Activated CD8-positive, alpha-beta T cell treated with anti-CD3 and anti-CD28 coated beads for 36 hours (primary cell): ENCODE measurements at places on chromosomes 12 and 14. TPM values are rescaled to one million over a fixed set of nuclear protein-coding genes. Genes with fewer than 3 reads are reported as not detected.

Gene MYF6
- not detected for total RNA-seq

Gene CAPZA3
- total RNA-seq = not detected

Gene TMEM229B
- total RNA-seq = 2.3 TPM

Gene DDN
- 1.2 TPM for total RNA-seq

Gene ASCL1
- total RNA-seq = not detected

Gene DTX1
- 3.4 TPM for total RNA-seq

Gene SOX5
- total RNA-seq = not detected

Gene BORCS5
- 31.5 TPM for total RNA-seq

Gene MAP3K9
- total RNA-seq = 8.0 TPM

Gene TAS2R43
- 0.31 TPM for total RNA-seq

Gene PTHLH
- total RNA-seq = not detected

Gene MGAT2
- total RNA-seq = 32.7 TPM

Gene CIROP
- total RNA-seq = not detected

Gene SMCO2
- total RNA-seq = 0.32 TPM

Gene PZP
- not detected for total RNA-seq

DNA sequence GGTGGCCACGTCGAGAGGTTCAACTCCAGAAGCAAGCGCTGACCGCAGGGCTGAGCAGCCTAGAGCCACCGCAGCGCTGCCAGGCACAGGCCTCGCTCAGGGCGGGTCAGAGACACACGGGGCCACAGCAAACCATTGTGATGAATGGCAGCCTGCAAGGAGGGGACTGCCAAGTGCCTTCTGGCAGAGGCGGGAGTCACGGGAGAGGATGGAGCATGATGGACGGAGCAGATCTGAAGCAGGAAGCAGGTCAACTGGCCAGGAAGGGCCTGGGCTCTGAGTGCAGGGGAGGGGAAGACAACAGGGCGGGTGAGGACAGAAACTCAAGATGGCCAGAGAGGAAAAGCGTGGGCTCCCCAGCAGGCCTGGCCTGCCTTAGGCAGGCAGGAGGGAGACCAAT, 49.8 kb downstream of the CDC42BPB start:
- no peaks in the 10 kb centered on the region for H3K4me1 ChIP-seq
- no peaks in the 10 kb centered on the region for H3K36me3 ChIP-seq
- H3K27me3 ChIP-seq = no peaks in the 10 kb centered on the region
- DNase-seq = no peak

GRCh38 chr14:99072956-99073355, 199.0 kb downstream of the BCL11B start:
- H3K4me1 ChIP-seq = peaks cover 6% of the 10 kb centered on the region
- no peak overlapping the region for H3K27ac ChIP-seq
- DNase-seq = no peak

DNA sequence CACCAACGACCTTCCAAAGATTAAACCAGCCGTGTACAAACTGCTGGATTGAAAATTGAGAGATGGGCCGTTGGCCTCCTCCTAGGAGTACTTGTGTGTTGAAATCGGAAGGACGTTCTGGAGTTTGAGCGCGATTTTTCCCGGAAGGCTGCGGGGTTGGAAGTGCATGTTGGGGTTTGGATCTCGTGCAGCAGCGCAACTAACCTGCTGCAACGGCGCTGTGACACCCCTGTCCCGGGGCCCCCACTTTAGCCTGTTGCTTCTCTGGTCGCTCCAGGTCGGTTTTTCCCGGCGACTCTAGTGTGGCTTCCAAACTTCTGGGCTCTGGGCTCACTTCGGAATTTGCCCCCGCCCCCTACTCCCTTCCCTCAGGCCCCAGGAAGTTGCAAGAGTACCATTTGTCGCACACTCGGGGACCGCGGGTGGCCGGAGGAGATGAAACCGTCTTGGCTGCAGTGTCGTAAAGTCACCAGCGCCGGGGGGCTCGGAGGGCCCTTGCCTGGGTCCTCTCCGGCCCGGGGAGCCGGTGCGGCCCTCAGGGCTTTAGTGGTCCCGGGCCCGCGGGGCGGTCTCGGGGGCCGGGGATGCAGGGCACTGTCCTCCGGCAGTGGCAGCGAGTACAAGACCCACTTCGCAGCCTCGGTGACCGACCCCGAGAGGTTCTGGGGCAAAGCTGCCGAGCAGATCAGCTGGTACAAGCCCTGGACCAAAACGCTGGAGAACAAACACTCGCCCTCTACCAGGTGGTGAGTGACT, at the start of gene ACSS3:
ACSS3 (plus strand) TSS at position 394 of the 756 bp plus-strand sequence; CDS start at position 436, 42 bp downstream.
- H3K36me3 ChIP-seq = no peaks in the 10 kb centered on the region
- H3K4me1 ChIP-seq = no peaks in the 10 kb centered on the region
- DNase-seq = no peak
- no peak within 1 kb of the TSS for H3K4me3 ChIP-seq

GRCh38 chr14:102833991-102834390, 56.7 kb downstream of the TRAF3 start:
- peaks cover 42% of the 10 kb centered on the region for H3K36me3 ChIP-seq
- H3K27ac ChIP-seq = no peak overlapping the region
- H3K4me1 ChIP-seq = peaks cover 32% of the 10 kb centered on the region
- DNase-seq = no peak
- no peaks in the 10 kb centered on the region for H3K27me3 ChIP-seq

- DNase-seq = no peak
- no peak overlapping the region for H3K4me3 ChIP-seq
- H3K36me3 ChIP-seq = peaks cover 5% of the 10 kb centered on the region
- H3K27me3 ChIP-seq = no peaks in the 10 kb centered on the region
Observed at GRCh38 chr12:11695321-11695720, 45.8 kb downstream of the ETV6 start.

- H3K4me3 ChIP-seq = no peak overlapping the region
- H3K27ac ChIP-seq = no peak overlapping the region
- DNase-seq = no peak
- no peaks in the 10 kb centered on the region for H3K27me3 ChIP-seq
Observed at GRCh38 chr14:104105822-104106470, 20.4 kb downstream of the ASPG start.

DNA sequence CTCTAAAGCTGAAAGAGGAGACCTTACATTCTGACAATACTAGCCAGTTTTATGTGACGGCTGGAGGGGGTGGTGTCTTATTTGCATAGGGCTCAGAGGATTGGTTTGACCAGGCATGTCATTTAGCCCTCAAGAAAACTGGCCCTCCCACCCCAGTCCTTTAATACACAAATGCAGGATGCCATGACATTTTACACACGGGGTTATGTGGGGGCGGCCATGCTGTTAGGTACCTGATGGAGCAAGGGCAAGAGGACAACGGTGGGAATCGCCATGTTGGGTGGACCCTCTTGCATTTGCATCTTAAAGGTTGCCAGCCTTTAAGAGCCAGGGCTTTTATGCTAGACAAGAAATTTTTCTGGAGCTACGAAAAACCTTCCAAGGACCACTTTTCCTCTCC, 23.3 kb downstream of the MDM2 start:
- H3K36me3 ChIP-seq = peaks cover 48% of the 10 kb centered on the region
- peaks cover 18% of the 10 kb centered on the region for H3K4me1 ChIP-seq
- H3K27me3 ChIP-seq = no peaks in the 10 kb centered on the region

DNA sequence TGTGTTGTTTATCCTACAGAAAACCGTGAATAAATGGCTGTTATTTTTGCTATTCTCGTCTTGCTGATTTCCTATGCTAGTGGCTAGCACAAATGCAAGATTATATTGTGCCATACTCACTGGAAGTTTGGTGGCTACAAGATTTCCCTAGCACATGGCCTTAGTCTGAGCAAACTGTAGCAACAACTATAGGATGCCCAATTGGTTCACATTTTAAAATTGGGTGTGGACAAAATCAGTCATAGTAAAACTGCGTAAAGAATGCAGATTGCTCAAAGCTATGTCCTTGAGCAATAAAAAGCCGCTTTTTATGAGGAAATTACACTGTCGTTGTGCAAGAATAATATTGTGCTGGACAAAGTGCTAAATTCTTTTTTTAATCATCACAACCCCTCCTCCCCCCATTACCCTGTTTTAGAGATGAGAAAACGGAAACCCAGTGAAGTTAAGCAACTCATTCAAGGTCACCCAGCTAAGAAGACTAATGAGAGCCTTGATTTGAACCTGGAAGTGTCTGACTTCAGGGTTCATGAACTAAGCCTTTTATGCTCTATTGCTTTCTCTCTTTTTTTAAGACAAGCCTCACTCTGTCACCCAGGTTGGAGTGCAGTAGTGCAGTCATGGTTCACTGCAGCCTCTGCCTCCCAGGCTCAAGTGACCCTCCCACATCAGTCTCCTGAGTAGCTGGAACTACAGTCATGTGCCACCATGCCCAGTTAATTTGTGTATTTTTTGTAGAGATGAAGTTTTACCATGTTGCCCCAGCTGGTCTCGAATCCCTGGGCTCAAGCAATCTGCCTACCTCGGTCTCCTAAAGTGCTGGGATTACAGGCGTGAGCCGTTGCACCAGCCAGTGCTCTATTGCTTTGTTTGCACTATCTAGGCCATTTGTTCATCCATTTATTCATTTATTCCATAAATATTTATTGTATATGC, 73.6 kb downstream of the SRGAP1 start:
- DNase-seq = no peak
- H3K36me3 ChIP-seq = no peaks in the 10 kb centered on the region
- H3K27ac ChIP-seq = no peak overlapping the region
- peaks cover 7% of the 10 kb centered on the region for H3K27me3 ChIP-seq

DNA sequence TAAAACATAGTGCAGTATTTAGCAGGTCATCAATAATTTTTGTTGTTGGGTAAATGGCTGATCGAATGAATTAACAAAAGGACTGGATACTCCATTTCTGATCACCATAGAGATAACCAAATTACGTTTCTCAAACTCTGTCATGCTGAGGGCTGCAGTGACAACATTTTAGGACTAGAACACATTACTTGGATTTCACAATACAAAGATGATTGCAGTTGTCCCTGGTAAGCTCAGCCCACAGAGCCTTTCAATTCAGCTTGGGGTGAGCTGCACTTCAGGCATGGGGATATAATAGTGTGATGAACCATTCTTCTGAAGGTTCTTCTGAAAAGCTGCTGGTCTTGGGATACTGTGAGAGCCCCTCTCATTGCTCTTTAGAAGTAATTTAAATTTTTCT, 74.3 kb downstream of the FAR2 start:
- H3K4me3 ChIP-seq = no peak overlapping the region
- DNase-seq = no peak
- no peak overlapping the region for H3K27ac ChIP-seq
- H3K4me1 ChIP-seq = no peaks in the 10 kb centered on the region
- no peaks in the 10 kb centered on the region for H3K27me3 ChIP-seq

GRCh38 chr14:103404032-103404918, 19.1 kb downstream of the MARK3 start:
- no peak overlapping the region for H3K4me3 ChIP-seq
- H3K36me3 ChIP-seq = peaks cover 16% of the 10 kb centered on the region
- no peak for DNase-seq
- no peaks in the 10 kb centered on the region for H3K27me3 ChIP-seq

GRCh38 chr12:10241290-10241689, 28.6 kb downstream of the GABARAPL1 start:
- H3K4me3 ChIP-seq = no peak overlapping the region
- peaks cover 28% of the 10 kb centered on the region for H3K4me1 ChIP-seq
- no peaks in the 10 kb centered on the region for H3K36me3 ChIP-seq

DNA sequence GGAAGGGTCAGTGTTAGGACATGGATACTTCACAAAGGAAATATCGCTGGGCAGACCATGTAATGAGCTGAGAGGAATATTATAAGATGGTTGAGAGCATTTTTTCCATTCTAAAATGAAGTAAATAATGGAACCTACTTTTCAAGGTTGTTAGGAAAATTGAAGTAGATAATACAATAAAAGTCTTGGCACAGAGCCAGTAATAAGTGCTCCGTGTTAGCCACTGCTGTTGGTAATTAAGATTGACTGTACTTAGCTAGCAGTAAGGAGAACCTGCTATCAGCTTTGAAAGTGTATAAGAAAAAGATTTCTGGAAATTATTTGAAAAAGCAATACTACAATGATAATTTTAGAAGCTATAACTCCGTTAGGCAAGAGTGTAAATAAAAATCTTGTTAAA, 77.6 kb downstream of the SCAF11 start:
- H3K4me1 ChIP-seq = no peaks in the 10 kb centered on the region
- DNase-seq = no peak
- H3K27me3 ChIP-seq = no peaks in the 10 kb centered on the region
- H3K27ac ChIP-seq = no peak overlapping the region
- peaks cover 5% of the 10 kb centered on the region for H3K36me3 ChIP-seq
- H3K4me3 ChIP-seq = no peak overlapping the region

GRCh38 chr12:113359133-113359938, 949 bp downstream of the PLBD2 start:
- H3K4me3 ChIP-seq = peak overlapping the region; percentile 81
- no peaks in the 10 kb centered on the region for H3K27me3 ChIP-seq
- peak overlapping the region; percentile 2 for H3K27ac ChIP-seq
- peaks cover 3% of the 10 kb centered on the region for H3K36me3 ChIP-seq
- no peak for DNase-seq
- H3K4me1 ChIP-seq = peaks cover 17% of the 10 kb centered on the region

GRCh38 chr12:9936591-9936990, 4.4 kb upstream of the CLEC2A start:
- H3K27me3 ChIP-seq = peaks cover 2% of the 10 kb centered on the region
- DNase-seq = no peak
- no peaks in the 10 kb centered on the region for H3K36me3 ChIP-seq
- no peak overlapping the region for H3K4me3 ChIP-seq
- no peaks in the 10 kb centered on the region for H3K4me1 ChIP-seq

- H3K27me3 ChIP-seq = no peaks in the 10 kb centered on the region
- H3K36me3 ChIP-seq = peaks cover 15% of the 10 kb centered on the region
- peak overlapping the region; percentile 83 for H3K27ac ChIP-seq
- peaks cover 46% of the 10 kb centered on the region for H3K4me1 ChIP-seq
- peak overlapping the region; percentile 15 for H3K4me3 ChIP-seq
Observed at GRCh38 chr12:92556141-92556540, 146.6 kb upstream of the PLEKHG7 start.

GRCh38 chr12:111010061-111010460, 89.7 kb upstream of the MYL2 start:
- H3K4me1 ChIP-seq = no peaks in the 10 kb centered on the region
- no peak for DNase-seq
- H3K36me3 ChIP-seq = no peaks in the 10 kb centered on the region
- peaks cover 15% of the 10 kb centered on the region for H3K27me3 ChIP-seq
- no peak overlapping the region for H3K27ac ChIP-seq

GRCh38 chr12:75724928-75725312, 213.5 kb upstream of the KRR1 start:
- H3K4me1 ChIP-seq = peaks cover 20% of the 10 kb centered on the region
- no peak overlapping the region for H3K4me3 ChIP-seq
- H3K36me3 ChIP-seq = peaks cover 4% of the 10 kb centered on the region
- H3K27me3 ChIP-seq = peaks cover 7% of the 10 kb centered on the region
- no peak for DNase-seq

DNA sequence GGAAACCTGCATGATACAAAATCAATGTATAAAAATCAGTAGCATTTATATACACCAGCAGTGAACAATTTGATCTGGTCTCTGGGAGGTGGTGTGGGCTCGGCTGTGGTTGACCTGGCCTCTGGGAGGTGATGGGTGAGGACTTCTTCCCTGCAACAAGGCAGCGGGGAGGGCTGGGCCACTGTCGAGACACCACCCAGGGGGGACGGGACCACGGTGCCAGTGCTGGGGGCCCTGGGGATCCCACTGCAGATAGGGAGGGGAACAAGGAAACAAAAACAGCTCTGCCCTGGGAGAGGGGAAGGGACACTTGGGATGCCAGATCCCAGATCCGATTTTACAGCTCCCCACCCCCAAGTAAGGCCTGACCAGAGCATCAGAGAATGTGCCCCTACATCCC, 189.6 kb upstream of the SFSWAP start:
- no peaks in the 10 kb centered on the region for H3K36me3 ChIP-seq
- no peak overlapping the region for H3K4me3 ChIP-seq
- no peaks in the 10 kb centered on the region for H3K27me3 ChIP-seq
- no peaks in the 10 kb centered on the region for H3K4me1 ChIP-seq
- no peak for DNase-seq
- H3K27ac ChIP-seq = no peak overlapping the region
